ENCODE measurements at places on chromosomes 1 and 21. TPM values are rescaled to one million over a fixed set of nuclear protein-coding genes. Genes with fewer than 3 reads are reported as not detected.
A peak's percentile ranks its signal among the peaks of the same experiment; 100 is the strongest.

YIPF1 gene
- polyA plus RNA-seq = 38.1 TPM

CIART gene
- polyA plus RNA-seq = 8.3 TPM

AADACL3 gene
- polyA plus RNA-seq = not detected

CYP4A11 gene
- 30.0 TPM for polyA plus RNA-seq

KHDC4 gene
- 46.1 TPM for polyA plus RNA-seq

- DNase-seq = no peak
Measured at GRCh38 chr1:168976267-168976666, 130.2 kb upstream of the ATP1B1 start.

DNA sequence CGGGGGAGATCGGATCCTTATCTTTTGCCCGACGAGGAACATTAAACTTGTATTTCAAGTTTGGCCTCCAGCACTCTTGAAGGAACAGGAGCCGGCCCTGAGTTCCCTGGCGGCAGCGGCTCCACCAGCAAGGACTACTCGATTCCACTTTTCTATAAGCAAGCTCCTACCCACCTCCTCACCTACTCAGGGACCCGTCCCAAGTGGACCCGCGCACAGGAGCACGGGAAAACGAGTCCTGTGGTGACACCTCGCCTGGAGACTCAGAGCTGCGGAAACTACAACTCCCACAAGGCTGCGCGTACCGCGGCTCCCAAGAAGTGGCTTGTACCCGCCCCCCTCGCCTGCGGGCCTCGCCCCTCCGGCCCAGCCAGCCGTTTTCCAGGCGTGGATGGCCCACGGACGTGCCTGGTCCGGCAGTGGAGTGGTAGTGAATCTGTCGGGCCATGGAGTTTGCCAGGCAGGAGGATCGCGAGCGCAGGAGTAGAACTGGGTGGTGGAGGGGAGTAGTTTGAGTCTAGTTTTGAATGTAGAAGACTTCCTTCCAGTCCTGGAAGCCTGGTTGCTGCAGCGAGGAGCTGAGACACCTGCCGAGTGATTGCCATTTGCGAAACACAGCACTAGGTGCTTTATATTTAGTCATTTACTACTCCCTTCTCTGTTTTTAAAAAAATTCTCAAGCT lies at the start of gene ACP6:
Gene ACP6 (minus strand): TSS at position 206 of the 683 bp plus-strand sequence. CDS start 476 bp downstream, outside the sequence.
- DNase-seq = peak; percentile 85

- no peak for DNase-seq
Measured at GRCh38 chr1:197145446-197146024, 934 bp downstream of the ASPM start.

GRCh38 chr1:162040657-162041056 lies 17.0 kb upstream of the OLFML2B start:
- DNase-seq = no peak

DNA sequence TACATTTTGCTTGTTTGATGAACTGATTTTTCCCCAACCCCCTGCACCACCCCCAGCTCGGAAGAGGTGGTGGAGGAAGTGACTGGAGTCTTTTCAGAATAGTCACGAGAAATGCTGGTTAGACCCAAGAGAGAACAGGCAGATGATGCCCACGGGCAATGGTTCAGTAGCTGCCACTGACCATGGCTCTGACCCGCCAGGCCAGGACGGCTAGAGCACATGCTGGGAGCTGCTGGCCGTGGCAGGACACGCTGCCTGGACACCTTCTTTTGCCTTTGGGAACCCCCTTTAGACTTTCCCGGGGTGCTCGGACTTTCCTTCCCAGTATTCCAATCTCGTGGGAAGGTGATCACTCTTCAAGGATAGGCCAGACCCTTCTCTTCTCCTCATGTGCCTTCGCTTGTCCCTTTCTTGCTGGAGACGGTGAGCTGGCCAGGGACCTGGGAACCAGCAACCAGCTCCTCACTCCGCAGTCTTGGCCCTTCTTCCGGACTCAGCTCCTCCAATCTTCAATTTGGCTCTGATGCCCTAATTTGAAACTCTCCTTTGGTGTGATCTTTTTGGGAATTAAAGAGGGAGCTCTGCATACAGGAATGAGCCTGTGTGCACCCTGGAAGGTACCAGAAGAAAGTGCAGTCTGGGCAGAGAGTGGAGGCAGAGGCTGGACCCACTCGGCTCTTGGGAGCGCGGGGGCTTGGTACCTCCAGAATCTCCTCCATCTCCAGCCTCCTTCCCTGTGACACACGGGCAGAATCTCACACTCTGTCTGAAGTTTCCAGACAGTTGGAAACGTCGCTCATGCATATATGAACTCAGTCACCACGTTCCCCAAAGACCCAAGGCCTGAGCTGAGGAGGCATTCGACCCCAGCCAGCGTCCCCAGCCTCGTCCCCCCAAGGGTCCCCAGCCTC lies 4.0 kb upstream of the PDE9A start:
- no peak for DNase-seq

- DNase-seq = no peak
Measured at GRCh38 chr1:154520333-154520732, 18.1 kb upstream of the SHE start.

DNA sequence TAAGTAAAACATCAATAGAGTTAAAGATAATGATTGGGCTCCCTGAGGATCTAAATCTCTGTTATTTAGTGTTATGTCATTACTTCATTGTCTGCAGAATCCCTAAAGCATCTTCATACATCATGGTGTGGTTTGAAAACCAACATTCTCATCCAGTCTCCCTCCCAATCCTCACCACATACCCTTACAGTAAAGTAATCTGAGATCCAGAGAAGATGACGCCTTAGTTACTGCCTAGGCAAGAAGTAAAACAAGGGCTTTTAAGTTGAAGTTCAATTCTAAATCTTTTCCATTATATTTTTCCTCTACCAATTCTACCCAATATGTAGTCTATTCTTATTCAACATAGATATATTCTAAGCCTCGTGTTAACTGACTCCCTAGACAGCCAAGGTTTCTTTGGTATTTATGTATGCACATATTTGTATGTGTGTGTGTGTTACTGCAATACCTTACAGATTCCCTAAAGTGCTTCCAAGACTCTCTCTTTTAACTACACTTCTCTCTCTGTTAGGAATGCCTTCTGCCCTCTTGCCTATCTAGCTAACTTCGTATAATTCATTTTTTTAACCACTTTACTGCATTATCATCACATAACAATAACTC lies 17.3 kb downstream of the DPH5 start:
- no peak for DNase-seq

DNA sequence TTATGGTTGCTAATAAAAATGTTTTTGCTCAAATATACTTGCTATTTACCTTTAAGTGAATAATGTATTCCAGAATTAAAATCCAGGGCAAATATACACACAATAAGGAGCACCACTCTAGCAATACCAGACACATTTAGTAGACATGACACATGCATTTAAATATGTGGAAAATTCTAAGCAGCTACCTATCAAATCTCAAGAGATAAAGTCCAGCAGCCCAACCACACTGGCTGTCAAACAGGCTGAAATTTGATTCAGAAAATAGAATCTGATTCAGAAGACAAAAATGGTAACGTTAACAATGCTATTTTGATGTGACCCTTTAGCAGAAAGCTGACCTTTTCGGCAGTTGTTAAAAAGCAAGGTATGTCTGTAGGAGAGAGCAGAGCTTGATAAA lies 42.3 kb downstream of the PLEKHO1 start:
- no peak for DNase-seq

DNA sequence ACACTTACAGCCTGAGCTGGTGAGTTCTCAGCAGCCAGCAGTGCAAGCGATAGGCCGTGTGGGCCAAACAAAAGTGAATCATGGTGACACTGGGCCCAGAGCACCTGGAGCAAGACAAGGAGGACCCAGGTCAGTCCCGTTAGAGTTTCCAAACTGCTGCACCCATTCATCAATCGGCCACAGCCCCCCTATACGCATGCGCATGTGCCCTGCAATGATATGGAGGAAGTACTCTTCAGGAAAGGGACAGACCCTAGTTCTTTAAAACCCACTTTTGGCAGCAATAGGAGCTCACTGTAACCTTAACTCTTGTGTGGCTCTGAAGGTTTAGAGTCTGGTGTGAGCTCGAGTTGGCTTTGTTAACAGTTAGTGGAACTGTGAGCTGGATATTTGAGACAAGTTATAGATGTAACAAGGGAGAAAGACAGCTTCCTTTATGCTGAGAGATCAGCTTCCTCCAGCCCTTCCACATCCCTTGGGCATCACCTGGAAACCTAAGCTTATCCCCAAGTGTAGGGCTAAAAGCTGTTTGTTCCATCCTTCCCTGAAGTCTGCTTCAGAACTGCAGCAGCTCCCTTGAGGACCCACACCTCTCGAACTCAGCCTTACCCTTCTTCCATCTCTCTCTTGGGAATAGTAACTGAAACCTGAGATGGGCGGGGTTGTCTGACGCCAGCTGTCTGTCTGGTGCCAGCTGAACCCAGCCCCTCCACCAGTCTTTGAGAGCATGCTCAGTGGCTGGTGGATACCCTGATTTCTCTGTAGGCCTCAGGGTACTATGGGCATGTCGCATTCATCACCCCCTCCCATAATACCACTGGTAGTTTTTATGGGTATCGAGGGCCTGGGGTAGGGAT lies 17.7 kb downstream of the NMNAT1 start:
- peak; percentile 38 for DNase-seq

Data from right renal cortex interstitium (tissue), 3 donors.